ENCODE measurements at places on chromosomes 12 and 14. TPM values are rescaled to one million over a fixed set of nuclear protein-coding genes. Genes with fewer than 3 reads are reported as not detected.

Gene GPR132
- total RNA-seq, result 0.75 TPM

Gene TEDC1
- total RNA-seq, result 7.0 TPM

Gene RILPL2
- 1.2 TPM for total RNA-seq

Gene ALG10
- total RNA-seq, result 5.1 TPM

Gene DBX2
- total RNA-seq, result 0.22 TPM

Gene TMEM233
- 2.2 TPM for total RNA-seq

Gene MED6
- total RNA-seq, result 35.9 TPM

Gene PTGER2
- total RNA-seq, result 1.4 TPM

Gene SERPINA3
- 0.09 TPM for total RNA-seq

GRCh38 chr12:119480551-119480950 lies 113.0 kb upstream of the TMEM233 start:
- no peak for DNase-seq
- no peaks in the 10 kb centered on the region for H3K36me3 ChIP-seq
- no peak overlapping the region for H3K27ac ChIP-seq
- H3K4me1 ChIP-seq, result no peaks in the 10 kb centered on the region

- H3K27me3 ChIP-seq, result no peaks in the 10 kb centered on the region
- H3K36me3 ChIP-seq, result peaks cover 93% of the 10 kb centered on the region
- peaks cover 32% of the 10 kb centered on the region for H3K4me1 ChIP-seq
- H3K4me3 ChIP-seq, result no peak overlapping the region
Observed at GRCh38 chr12:49030119-49030518, 11.5 kb upstream of the PRKAG1 start.

GRCh38 chr12:100388382-100388781 lies 31.5 kb downstream of the SLC17A8 start:
- no peaks in the 10 kb centered on the region for H3K27me3 ChIP-seq
- no peak overlapping the region for H3K27ac ChIP-seq
- H3K4me3 ChIP-seq, result no peak overlapping the region
- DNase-seq, result no peak
- no peaks in the 10 kb centered on the region for H3K36me3 ChIP-seq
- H3K4me1 ChIP-seq, result no peaks in the 10 kb centered on the region

DNA sequence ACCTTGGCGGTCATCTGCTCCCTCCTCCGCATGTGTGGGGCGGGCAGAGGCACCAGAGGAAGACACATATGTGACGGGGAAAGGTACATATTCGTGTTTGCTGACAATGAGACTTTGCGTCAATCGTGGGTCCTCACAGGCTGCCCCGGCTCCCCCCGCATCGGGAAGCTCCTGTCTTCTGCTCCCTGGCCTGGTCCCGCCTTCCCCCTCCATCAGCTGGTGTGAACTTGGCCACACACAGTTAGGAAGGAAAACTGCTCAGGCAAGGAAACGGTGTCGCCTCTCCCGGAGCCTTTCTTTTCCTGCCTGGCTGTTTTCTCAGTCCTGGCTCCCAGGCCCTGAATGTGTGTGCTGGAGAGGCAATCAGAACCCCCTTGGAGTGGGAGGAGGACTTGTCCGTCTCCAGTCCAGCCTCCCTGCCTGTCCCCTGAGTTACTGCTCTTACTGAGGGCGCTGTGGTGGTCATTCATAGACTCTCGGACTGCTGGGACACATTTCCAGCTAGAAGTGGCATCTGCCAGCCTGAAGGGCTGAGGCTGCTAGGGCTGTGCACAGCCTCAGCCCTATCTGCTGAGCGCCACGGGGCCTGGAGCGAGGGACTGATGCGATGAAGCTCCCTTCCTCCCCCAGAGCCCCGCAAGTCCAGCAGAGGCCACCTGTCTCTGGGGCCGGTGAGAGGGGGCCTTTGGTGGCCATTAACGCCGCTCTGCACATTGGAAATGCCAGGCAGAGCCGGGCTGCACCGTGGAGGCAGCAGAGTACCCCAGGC lies 44.2 kb upstream of the TSPAN9 start:
- peaks cover 64% of the 10 kb centered on the region for H3K4me1 ChIP-seq
- peak; percentile 72 for DNase-seq
- H3K4me3 ChIP-seq, result no peak overlapping the region
- peaks cover 24% of the 10 kb centered on the region for H3K36me3 ChIP-seq

DNA sequence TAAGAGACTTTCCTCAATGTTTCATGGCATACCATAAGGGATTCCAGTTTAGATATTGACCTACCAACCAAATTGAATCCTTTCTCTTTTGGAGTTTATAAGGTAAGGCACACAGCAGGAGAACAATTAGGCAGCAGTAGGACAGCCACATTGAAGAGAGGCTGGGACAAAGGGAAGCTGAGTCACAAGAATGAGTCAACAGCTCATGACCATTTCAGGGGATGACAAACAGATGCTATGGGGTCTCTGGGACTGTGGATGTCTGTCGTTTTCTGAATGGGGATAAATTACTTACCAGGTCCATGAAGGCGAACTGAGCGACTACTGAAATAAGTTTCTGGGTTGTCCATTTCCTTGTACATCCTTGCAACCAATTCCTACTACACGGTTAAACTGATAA lies 48.6 kb upstream of the E2F7 start:
- no peak overlapping the region for H3K27ac ChIP-seq
- no peaks in the 10 kb centered on the region for H3K27me3 ChIP-seq
- no peak overlapping the region for H3K4me3 ChIP-seq
- H3K4me1 ChIP-seq, result no peaks in the 10 kb centered on the region
- no peaks in the 10 kb centered on the region for H3K36me3 ChIP-seq
- DNase-seq, result no peak

DNA sequence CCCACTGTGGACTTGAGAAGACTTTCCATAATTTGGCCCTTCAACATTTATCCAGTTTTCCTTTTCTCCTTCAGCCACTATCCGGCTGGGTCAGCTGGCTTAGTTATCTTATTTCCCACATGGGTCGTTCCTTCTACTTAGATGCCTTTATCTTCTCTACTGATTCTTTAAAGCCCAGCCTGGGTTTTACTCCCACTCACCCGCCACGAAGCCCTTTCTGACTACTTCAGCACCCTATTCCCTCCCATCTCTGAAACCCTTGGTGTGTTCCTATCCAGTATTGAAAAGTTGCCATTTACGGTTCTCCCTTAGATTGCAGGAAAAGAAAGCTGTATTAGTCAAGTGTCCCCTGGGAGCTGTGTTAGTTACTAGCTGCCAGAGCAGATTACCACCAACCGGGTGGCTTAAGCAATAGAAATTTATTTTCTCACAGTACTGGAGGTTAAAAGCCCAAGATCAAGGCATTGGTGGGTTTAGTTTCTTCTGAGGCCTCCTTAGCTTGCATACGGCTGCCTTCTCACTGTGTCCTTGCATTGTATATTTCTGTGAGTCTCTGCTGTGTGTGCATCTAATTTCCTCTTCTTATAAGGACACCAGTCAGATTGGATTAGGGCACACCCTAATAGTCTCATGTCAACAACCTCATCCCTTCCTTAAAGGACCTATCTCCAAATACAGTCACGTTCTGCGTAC lies 105.5 kb downstream of the GPATCH2L start:
- H3K4me1 ChIP-seq, result no peaks in the 10 kb centered on the region
- H3K27ac ChIP-seq, result no peak overlapping the region
- no peaks in the 10 kb centered on the region for H3K36me3 ChIP-seq
- DNase-seq, result no peak
- H3K4me3 ChIP-seq, result no peak overlapping the region

DNA sequence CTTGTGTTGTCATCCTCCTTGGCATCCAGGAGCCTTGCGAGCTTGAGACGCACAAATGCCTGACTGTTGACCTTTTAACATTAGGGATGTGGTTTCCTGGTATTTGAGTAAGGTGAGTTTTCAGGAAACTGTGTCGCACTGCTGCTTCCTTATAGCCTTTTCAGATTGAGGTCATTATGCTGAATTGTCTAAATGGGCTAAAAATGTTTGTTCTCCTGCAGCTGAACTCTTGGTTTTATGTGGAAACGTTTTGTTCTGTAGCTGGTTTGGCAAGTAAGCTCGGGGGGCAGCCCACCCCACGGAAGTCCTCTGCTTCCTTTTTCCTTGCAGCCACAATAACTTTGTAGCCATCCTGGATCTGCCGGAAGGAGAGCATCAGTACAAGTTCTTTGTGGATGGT lies 5.7 kb downstream of the PRKAB1 start:
- peak overlapping the region; percentile 75 for H3K27ac ChIP-seq
- H3K36me3 ChIP-seq, result peaks cover 69% of the 10 kb centered on the region
- peak; percentile 66 for DNase-seq
- no peaks in the 10 kb centered on the region for H3K27me3 ChIP-seq

GRCh38 chr12:116186482-116187150 lies 90.9 kb downstream of the MED13L start:
- H3K4me3 ChIP-seq, result no peak overlapping the region
- no peaks in the 10 kb centered on the region for H3K27me3 ChIP-seq
- H3K4me1 ChIP-seq, result peaks cover 3% of the 10 kb centered on the region
- H3K36me3 ChIP-seq, result no peaks in the 10 kb centered on the region

DNA sequence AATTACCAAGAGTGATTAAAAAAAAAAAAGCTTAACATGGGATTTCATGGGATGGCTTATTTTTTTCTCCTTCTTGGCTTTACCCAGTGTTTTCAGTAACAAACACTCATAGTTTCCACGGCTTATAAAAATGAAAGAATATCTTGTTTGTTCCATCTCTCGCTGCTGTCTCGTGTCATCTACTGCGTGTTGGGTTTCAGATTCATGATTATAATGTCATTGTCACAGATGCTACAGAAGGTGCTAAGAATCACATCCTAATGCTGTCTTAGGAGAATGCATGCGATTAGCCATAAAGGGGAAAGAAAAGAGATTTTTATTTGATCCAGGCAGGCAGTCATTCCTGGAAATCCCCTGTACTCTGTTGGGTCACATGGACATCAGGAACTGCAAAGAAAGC lies 1267.6 kb upstream of the TMEM132C start:
- H3K4me1 ChIP-seq, result no peaks in the 10 kb centered on the region
- no peak overlapping the region for H3K27ac ChIP-seq
- H3K27me3 ChIP-seq, result no peaks in the 10 kb centered on the region

- no peaks in the 10 kb centered on the region for H3K27me3 ChIP-seq
- no peak overlapping the region for H3K27ac ChIP-seq
- no peak overlapping the region for H3K4me3 ChIP-seq
- DNase-seq, result no peak
- H3K4me1 ChIP-seq, result no peaks in the 10 kb centered on the region
- peaks cover 7% of the 10 kb centered on the region for H3K36me3 ChIP-seq
Observed at GRCh38 chr12:31477687-31478086, 113.2 kb downstream of the DENND5B start.

DNA sequence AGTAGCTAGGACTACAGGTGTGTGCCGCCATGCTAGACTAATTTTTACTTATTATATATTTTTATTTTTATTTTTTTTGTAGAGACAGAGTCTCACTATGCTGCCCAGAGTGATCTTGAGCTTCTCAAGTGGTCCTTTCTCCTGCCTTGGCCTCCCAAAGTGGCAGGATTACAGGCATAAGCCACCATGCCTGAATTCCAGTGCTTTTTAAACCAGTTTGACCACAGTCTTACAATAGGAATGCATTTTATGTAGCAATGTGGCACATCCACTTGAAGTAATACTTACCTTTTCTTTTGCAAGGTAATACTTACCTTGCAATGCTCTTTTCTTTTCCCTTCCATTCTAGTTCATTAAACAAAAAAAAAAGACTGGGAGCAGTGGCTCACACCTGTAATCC lies 38.0 kb upstream of the CPM start:
- no peaks in the 10 kb centered on the region for H3K36me3 ChIP-seq
- DNase-seq, result no peak
- H3K4me3 ChIP-seq, result no peak overlapping the region
- no peaks in the 10 kb centered on the region for H3K27me3 ChIP-seq
- no peak overlapping the region for H3K27ac ChIP-seq
- no peaks in the 10 kb centered on the region for H3K4me1 ChIP-seq

DNA sequence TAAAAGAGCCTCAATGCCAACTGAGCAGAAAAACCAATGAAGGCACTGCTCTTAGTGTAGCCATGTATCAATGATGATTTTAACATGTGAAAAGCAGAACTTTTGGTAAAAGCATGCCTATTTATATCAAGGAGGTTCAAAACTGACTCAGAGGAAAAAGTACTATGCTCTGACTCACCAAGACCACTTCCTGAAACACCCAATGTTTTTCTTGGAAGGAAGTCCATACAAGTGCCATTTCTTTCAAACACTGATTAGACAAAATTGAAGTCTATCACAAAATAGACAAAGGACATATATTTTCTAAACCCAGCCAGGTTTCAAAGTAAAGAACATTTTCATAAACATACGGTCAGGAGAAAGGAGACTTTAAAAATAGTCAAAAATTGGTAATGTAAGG lies 88.6 kb downstream of the EPS8 start:
- H3K36me3 ChIP-seq, result no peaks in the 10 kb centered on the region
- no peaks in the 10 kb centered on the region for H3K27me3 ChIP-seq
- no peak overlapping the region for H3K4me3 ChIP-seq
- no peak overlapping the region for H3K27ac ChIP-seq
- DNase-seq, result peak; percentile 75

GRCh38 chr12:77060883-77061240 lies 4.5 kb downstream of the E2F7 start:
- peaks cover 4% of the 10 kb centered on the region for H3K4me1 ChIP-seq
- peaks cover 7% of the 10 kb centered on the region for H3K36me3 ChIP-seq
- no peaks in the 10 kb centered on the region for H3K27me3 ChIP-seq
- no peak overlapping the region for H3K27ac ChIP-seq
- H3K4me3 ChIP-seq, result no peak overlapping the region

DNA sequence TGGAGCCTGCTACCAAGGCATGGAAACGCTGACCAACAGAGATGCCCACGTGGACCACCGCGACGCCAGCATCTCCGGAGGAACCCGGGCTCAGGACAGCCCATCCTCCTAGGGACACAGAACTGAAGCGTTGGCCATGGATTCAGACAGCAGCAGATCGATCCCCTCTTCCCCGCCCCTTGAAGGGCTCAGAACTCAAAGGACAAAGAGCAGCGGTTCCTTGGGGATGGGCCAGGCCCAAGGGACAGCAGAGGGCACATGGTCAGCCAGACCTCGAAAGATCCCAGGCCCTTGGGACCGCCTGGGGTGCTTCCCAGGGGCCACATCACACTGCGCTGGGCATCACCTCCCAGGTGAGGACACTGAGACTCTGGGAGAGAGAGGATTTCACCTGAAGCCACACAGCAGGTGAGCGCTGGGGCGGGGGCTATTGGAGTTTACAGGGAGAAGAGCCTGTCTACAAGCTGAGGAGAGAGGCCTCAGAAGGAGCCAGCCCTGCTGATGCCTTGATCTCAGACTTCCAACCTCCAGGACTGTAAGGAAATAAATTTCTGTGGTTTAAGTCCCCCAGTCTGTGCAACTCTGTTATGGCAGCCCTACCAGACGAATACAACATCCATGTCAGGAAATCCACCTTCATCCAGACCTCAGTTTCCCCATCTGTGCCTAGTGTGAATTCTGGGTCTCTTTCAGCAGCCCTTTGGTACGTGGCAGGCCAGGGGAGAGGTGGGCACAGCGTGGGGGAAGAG lies 49.4 kb downstream of the CCNK start:
- peaks cover 6% of the 10 kb centered on the region for H3K4me1 ChIP-seq
- DNase-seq, result no peak
- H3K27me3 ChIP-seq, result peaks cover 2% of the 10 kb centered on the region
- H3K27ac ChIP-seq, result peak overlapping the region; percentile 45

GRCh38 chr12:47819896-47820630 lies at the start of gene HDAC7:
TSS of gene HDAC7 (minus strand) at chr12:47819903. CDS start at chr12:47819785, 118 bp downstream.
- peak within 1 kb of the TSS; percentile 75 for H3K4me3 ChIP-seq
- H3K27me3 ChIP-seq, result no peaks in the 10 kb centered on the region
- DNase-seq, result peak; percentile 95
- peak within 1 kb of the TSS; percentile 95 for H3K27ac ChIP-seq
- peaks cover 64% of the 10 kb centered on the region for H3K4me1 ChIP-seq
- H3K36me3 ChIP-seq, result peaks cover 4% of the 10 kb centered on the region

GRCh38 chr12:122064780-122065588 lies 13.6 kb upstream of the MLXIP start:
- no peaks in the 10 kb centered on the region for H3K27me3 ChIP-seq
- DNase-seq, result peak; percentile 20

Measured in muscle of leg (tissue), 16 donors.